ENCODE measurements at places on chromosomes 3 and 15.

DNA sequence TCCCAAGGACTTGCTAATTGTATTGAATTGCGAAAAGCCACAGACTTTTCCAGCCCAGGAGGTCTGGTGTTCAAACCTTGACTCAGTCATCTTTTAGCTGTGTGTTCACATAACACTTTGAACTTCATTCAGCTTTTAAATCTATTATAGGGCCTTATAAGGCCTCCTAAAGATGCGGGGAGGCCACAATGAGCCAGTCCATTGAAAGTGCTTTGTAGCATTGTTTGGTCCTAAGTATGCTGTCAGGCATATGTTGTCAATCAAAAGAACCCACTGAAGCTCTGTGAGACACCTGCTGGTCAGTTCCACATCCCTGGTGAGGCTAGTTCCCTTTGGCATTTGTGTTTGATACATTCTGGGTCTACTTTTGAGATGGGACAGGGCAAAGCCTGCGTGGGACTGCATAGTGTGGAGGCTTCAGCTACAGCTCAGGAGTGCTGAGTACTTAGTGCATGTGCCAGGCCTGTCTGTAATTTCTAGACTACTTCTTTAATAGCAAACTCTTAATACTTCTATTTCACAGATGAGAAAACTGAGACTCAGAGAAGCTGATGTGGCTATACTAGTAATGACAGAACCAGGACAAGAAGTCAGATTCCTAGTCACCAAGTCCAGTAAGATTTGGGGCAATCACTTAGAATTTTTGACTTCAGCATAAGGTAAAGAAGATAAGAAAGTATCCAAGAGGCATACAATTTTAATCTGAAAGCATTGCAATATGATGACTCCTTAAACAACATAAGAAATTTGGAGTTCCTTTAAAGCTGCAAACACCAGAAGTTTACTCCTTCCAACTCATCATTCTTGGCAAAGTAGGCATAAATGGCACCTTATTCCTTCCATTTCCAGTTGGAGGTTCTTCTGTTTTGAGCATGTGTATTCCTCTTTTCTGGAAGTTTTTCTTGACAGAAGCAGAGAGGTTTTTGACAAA, 213.0 kb downstream of the PDCD6IP start:
- no peak for DNase-seq

DNA sequence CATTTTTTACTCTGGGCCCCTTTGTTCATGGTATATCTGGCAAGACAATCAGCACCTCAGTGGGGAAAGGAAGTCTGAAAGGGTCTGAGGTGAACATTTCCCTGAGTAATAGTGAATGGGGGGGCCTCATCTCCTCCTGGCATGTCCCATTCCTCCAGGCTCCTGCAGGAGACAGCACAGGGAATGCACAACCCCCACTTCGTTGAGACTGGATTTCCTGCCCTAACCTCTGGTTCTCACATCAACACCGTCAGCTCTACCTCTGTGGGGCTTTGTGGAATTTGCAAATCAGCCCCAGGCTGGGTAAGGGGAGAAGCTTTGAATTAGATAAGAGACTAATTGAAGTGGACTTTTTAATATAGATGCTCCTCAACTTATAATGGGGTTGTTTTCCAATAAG, 168.3 kb upstream of the TRIM42 start:
- no peak for DNase-seq

- DNase-seq = no peak
Observed at GRCh38 chr3:55162031-55162795, 234.4 kb upstream of the LRTM1 start.

DNA sequence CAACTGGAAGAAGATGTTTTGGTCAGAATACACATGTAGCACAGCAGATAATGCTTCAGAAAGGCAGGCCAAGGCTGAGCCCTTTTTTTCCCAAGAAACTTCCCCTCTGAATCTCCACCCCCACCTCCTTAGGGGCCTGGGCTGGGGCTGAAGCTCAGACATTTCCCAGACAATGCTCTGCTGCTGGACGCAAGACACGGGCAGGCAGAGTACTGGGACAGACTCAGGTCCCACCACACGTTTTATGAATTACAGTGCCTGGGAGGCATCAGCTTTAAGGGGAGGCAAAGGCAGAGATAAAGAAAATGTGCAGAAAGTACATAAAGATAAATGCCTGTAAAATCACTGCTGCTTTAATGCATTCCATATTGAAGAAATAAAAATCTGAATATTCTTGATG, 479.4 kb downstream of the ERC2 start:
- no peak for DNase-seq

- DNase-seq = no peak
Observed at GRCh38 chr15:61522411-61522810, 293.3 kb upstream of the RORA start.

GRCh38 chr15:26126070-26126469, 262.9 kb upstream of the ATP10A start:
- DNase-seq = no peak

DNA sequence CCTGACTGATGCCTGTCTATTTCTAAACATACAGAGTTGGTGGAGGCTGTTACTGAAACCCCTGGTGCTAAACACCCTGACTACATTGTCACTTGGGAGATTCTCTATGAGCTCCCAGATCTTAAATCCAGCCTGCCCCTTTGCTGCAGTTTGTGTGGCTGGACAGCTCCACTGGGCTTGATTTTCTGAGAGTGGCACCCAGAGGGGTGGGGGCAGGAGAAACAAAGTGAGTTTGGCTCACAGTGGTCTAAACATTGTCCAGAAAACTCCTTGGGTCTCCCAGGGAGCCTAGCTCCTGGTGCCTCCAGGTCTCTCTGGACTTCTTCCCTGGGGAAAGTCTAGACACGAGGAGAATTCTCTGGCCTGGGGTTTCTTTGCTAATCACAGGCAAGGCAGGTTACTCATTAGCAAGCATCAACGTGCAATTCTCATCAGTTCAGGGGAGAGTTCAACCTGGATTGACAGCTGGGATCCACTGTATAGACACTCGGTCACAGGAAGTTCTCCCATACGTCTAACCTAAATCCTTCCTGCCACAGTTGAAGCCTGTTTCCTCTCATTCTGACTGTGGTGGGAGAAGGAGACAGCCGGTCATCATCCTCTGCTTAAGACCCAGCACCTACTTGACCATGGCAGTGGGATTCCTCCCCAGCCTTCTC, 7.1 kb upstream of the DLL4 start:
- no peak for DNase-seq

DNA sequence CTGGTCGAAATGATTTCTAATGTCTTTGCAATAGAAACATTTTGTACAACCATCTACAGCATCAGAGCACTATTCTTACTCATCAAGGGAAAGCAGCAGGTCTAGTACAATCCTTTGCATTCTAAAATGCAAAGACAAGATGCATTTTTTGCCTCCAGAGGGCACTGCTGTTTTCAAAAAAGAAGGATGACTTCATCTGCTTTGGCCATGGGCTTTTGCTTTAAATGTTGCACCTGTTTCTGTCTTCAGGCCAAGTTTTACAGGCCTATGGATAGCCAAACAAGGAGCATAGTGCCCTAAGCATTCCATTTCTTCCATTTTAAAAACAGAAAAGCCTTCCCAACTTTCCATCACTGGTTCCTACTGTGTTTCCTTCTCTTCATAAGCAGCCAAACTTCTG, 3.4 kb downstream of the PARP9 start:
- no peak for DNase-seq

DNA sequence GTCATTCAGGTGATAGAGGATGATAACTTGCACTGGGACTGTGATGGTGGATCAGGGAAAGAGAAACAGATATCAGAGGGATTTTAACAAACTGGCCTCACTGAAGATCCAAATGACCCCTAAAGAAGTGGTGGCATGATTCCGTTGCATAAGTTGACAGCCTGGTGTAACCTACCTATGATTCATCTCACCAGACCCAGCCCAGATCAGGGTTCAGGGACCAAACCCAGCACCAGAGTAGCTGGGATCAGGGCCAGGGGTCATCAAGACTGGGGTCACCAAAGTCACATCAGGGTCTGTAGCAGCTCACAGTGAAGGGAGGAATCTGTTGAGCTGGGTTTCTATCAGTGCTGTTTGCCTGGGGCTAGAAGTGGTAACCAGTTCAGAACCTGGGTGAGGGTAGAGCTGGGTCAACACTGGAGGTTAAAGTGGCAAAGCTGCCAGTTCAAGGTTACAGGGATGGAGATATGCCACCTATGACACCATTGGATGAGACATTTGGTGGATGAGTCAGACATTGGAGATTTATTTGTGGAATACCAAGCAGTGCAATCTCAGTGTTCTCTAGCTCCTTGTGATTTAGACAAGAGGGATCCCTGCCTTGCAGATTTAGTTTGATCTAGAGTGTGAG, 35.9 kb downstream of the CASR start:
- DNase-seq = no peak

DNA sequence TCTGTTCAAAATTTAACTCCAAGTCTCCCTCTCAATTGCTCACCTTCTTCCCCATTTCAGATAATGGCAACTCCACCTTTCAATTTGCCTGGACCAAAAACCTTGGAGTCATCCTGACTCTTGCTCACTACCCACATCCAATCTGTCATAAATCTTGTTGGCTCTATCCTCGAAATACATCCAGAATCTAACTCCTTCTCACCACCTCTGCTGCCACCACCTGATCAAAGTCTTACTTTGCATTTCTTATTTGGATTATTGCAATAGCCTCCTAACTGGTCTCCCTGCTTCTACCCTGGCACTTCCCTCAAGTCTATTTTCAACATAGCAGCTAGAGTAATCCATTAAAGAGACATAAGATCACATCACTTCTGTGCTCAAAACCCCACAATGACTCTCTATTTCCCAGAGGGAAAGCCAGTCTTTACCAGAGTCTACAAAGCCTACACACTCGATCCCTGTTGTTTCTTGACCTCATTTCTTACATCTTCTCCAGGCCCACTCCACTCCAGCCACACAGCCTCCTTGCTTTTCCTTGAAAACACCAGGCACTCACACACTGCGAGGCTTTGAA, 86.6 kb downstream of the GPR156 start:
- DNase-seq = no peak

GRCh38 chr3:171718493-171719185, 91.6 kb downstream of the PLD1 start:
- DNase-seq = no peak

DNA sequence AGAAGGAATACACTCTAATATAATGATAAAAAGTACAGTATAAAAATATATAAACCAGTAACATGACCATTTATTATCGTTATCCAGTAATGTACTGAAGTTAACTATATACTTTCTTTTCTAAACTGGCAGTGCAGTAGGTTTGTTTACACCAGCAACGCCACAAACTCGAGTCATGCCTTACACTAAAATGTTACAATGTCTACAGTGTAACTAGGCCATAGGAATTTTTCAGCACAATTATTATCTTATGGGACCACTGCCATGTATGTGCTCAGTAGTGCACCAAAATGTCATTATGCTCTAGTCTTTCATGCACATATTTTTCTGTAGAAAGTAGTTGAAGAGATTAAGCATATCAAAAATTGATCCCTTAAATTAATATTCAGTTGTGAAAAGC, 609.8 kb upstream of the BCHE start:
- no peak for DNase-seq

- DNase-seq = no peak
Observed at GRCh38 chr3:189630767-189631372, 319 bp upstream of the TP63 start.
